ENCODE measurements at places on chromosomes 5 and 9.

DNA sequence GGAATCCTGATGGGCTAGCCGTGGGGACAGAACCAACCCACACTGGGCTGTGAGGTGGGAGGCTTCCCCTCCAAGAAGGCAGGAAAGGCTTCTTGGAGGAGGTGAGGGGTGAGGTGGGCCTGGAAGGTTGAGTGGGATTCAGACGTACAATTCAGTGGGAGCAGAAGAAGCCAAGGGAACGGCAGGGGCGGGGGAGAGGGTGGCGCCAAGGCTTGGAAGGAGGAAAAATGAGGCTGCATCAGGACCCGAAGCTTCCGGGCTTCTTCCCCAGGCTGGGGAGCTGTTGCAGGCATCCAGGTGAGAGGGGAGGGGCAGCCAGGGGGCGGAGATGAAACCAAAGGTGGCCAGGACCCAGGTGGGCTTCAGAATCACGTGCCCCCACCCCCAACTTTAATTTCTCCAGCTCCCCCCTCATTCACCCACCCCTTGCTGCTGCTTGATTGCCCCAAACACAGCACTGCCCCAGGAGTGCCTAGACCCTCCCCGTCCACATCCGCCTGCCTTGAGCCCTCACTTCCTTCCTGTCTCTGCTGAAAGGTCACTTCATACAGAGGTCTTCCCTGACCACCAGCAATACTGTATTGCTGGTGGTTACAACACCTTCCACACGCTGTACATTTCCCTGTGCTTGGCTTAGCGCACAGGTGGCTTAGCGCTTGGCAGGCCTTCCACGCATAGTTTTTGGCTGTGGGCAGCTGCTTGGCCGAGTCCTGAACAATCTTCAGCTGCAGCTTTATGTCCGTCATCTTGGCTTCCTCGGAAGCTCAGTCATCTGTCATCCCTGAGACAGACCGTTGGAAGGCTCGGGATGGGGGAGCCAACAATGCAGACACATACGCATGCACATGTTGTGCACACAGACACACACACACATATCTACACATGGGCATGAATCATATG lies 193.5 kb downstream of the RGS3 start:
- no peak for DNase-seq

- no peak for DNase-seq
These were observed 32.1 kb downstream of the RAPGEF1 start for GRCh38 chr9:131707733-131708157.

DNA sequence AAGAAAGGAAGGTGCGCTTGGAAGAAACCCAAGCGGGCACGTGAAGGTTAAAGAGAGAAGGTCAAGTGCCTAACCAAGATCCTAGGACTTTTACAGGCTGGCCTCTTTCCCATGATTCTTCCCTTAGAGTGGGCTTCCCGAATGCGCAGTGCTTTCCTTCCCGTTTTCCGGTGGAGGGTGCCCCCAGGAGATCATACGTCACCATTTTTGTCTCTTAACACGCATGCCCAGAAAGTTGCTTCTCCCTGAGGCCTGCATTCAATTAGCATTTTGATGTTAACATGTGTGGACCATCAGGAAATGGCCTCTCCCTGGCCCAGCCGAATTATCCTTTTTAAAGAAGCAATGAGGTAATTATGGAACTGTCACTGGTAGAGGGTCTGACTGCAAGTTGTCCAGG lies 1.9 kb upstream of the RUSC2 start:
- DNase-seq, result no peak

GRCh38 chr9:69046723-69047122 lies 11.2 kb downstream of the FXN start:
- no peak for DNase-seq

GRCh38 chr9:95515272-95516113 lies 1.3 kb downstream of the PTCH1 start:
- DNase-seq, result no peak

DNA sequence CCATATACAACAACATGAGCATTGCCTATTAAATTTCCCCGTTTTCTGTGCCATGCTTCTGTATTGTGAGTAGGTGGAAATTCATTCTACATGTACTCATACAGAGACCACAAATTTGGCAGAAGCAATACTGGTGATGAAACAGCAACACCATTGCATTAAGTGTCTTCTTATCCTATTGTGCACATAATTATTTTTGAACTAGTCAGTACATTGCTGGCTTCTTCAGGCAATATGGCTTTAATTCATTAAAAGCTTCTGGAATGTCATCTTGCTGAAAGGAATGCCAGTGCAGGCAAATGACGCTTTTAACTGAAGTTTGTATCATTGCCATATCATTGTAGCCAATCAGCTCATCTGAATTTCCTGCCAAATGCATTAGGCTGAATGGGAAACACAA lies 82.6 kb downstream of the KIAA1958 start:
- DNase-seq, result no peak

- DNase-seq, result no peak
These were observed 22.5 kb downstream of the FGD3 start for GRCh38 chr9:92969516-92970466.

DNA sequence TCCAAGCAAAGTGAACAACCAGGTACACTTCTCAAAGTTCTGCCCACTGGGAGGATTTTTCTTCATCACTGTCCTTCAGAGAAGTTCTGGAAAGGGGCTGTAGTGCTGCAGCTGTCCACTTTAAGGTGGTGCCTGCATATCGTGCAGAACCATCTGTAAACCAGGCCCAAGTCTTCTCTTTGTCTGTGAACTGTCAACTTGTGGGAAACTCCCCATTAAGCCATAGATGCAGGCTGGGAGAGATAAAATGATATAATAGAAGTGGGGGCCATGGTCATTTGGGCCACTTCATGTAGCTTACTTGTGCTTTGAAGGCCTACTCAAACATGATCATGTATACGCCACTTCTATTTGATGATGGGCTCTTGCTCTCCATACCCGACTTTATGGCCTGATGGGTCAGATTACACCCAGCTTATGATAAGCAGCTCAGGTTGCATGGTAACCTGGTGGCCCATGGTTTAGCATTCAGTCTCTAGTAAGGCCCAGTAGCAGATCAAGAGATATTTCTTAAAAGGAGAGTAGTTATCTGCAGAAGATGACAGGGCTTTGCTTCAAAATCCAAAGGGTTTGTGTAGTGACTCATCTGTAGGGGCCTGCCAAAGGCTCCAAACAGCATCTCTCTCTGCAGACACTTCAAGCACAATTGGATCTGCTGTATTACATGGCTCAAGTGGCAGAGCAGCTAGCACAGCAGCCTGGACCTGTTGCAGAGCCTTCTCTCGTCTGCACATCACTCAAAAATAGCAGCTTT lies 15.7 kb upstream of the BTF3 start:
- DNase-seq, result no peak

GRCh38 chr9:107615321-107615720 lies 125.8 kb upstream of the KLF4 start:
- no peak for DNase-seq

GRCh38 chr9:121172726-121173487 lies 28.8 kb downstream of the RAB14 start:
- no peak for DNase-seq

- no peak for DNase-seq
These were observed 9.1 kb downstream of the BRD3 start for GRCh38 chr9:134058716-134059115.

DNA sequence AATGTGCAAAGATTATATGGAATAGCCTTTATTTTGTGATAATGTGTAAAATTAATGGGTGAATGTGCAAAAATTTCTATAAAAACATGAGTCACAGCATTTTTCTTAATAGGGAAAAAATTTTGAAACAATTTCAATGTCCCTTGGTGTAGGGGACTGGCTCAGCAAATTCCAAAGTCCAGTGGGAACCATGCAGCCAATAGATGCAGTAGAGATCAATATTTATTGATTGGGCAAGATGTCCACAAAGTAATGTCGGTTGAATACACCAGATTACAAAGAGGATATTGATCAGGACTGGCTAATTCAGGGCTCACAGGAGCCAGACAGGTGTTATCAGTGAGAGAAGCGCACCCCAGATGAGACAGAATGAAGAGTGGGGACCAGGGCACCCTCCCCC lies 62.5 kb downstream of the AMBP start:
- no peak for DNase-seq

DNA sequence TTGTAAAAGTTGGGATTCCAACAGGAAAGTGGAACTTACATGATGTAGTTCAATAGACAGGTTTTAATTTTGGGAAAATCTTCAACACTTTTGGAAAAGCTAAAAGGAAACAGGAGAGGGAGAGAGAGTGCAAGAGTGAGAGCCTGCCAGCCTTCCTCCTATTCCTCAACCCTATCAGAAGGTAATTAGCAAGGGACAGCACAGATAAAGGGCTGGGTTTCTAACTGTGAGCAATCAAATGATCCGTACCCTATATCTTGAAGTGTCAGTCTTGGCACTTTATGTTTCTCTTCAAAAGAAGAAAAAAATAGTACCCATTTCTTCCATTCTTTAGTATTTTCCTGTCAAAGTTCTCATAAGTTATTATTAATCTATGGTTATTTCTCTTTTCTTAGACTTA lies 79.4 kb downstream of the FER start:
- DNase-seq, result no peak

DNA sequence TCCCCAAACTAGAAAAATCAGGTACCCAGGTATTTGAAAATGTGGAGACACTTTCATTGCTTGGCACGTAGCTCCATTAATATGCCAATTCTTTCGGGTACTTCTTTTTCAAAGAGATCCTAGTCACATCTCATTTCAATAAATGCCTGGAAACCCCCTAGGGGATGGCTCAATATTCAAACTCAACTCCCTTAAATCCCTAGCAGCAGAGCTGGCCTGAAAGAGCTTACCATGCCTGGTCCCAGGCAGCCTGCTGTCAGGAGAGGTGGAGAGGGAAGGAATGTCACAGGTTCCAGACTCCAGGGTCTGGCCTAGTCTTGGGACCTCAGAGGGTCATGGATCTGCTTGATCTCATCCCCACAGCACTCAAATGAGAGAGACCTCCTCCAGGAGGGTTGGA lies 187.1 kb downstream of the SPOCK1 start:
- no peak for DNase-seq

- no peak for DNase-seq
These were observed 65.4 kb downstream of the ZNF462 start for GRCh38 chr9:106928350-106928749.

- no peak for DNase-seq
These were observed 77.3 kb downstream of the SEMA4D start for GRCh38 chr9:89420397-89421178.

DNA sequence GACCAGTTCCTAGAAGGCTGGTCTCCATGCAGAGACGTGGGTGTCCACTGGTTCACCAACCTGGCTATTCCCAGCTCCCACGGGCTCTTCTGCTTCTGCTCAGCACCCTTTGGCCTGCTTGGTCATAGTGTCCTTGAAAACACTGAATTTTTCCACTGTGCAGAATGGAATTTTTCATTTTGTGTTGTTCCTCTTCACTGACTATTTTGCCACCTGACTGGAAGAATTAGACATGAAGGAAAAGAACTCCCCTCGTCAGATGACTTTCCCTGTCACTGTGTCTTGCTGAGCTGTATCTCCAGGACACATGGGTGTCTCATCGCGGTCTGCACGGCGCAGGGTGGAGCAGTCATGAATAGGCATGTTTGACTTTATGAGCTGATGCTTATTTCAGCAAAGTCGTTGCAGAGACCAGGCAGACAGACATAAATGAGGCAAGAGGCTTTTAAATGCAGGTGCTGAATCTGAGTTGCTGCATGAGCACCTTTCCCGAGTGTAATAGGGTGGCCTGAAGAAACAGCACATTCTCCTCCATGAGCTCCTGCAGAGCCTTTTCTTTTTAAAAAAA lies 50.2 kb upstream of the SEMA4D start:
- no peak for DNase-seq

GRCh38 chr5:6656680-6657079 lies 23.4 kb downstream of the SRD5A1 start:
- no peak for DNase-seq

DNA sequence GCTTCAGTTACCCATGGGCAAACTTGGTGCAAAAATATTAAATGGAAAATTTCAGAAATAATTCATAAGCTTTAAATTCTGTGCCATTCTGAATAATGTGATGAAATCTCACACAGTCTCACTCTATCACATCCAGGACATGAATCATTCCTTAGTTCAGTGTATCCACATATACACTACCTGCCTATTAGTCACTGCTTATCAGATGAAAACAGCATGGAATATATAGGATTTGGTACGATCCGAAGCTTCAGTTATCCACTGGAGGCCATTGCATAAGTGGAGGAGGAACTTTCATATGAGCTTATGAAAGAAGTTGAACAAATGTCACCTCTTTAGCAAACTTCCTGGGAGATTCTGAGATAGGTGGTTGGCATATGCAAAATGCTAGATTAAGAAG lies 64.2 kb downstream of the GAPVD1 start:
- no peak for DNase-seq

DNA sequence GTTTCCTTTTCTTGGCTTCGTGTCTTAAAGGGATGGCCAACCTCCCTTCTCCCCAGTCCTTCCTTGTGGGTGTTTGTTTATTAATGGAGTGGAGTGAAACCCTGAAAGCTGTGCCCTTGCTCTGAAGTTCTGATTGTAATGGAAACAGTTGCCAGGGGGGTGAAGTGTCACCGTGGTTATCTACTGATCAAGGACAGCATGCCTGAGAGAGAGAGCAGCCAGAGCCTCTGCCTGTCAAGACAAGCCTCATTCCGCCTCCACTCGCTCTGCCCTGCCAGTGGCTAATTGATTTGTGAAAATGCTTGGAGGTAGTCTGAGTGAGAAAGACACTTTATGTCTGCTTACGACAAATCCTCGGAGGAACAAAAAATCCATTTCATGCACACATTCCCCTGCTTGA lies 143.7 kb upstream of the SLC30A5 start:
- no peak for DNase-seq

DNA sequence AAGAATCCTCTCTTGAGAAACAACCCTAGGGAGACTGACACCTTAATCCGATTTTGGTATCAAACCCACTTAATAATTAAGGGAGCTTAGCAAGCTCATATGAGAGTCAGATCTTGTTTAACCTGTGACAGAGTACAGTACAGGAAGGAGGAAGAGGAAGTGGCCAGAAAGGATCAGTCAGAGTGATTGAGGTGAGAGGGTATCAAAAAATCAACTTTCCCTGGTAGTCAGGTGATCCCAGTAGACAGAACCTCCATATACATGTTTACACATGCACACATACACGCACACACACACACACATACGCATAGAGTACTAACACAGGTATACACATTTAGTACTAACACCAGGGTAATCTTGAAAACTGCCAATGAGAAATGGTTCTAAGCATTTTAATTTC lies 56.8 kb downstream of the GLIS3 start:
- DNase-seq, result no peak

GRCh38 chr9:110323818-110324217 lies 13.8 kb downstream of the TXNDC8 start:
- no peak for DNase-seq

DNA sequence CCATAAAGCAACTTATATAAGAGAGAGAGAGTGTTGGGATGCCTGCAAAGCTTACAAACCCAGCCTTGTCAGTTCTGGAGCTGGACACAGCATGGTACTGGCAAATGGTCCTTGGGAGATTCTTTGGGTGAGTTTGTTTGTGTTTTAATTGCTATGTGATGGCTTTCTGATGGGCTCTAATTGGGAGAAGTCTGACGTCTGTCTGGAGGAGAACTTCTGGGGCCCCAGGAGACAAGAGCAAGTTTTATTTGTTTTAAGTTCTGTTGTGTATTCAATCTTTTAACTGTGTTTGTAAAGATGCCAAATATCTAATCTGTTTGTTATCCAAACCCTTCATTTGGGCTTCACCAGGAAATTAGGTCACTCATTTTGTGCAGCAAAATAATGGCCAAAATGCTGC lies 50.3 kb upstream of the AFAP1L1 start:
- no peak for DNase-seq

- DNase-seq, result no peak
These were observed 1.8 kb downstream of the ARRDC1 start for GRCh38 chr9:137607141-137607857.

GRCh38 chr5:146565764-146566367 lies 49.9 kb upstream of the GPR151 start:
- DNase-seq, result peak; percentile 17

- DNase-seq, result no peak
These were observed 11.7 kb upstream of the RPS14 start for GRCh38 chr5:150461231-150461630.

All from smooth muscle cell of the brain vasculature (primary cell).